ENCODE measurements at places on chromosomes 5 and 9.

GRCh38 chr9:38280251-38280800, 112.2 kb upstream of the ALDH1B1 start:
- DNase-seq: no peak

DNA sequence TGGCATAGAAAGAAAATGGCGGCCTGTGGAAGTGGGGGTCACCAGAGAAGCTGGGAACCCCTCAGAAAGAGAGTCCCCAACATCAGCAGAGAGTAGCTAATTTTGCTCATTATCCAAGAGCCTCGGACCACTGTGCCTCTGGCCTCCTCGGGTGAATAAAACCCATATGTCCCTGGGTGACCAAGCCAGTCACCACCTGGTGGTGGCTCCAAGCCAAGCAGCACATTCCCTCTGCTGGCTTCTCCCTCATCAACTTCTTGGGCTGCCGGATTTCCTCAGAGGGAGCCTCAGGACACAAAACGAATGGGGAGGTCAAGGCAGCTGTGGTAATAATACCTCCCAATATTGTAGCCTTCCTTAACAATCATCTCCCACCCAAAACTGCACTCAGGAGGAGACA, 242.5 kb downstream of the NFIB start:
- DNase-seq: no peak

- no peak for DNase-seq
Observed at GRCh38 chr5:124981901-124982300, 235.5 kb upstream of the ZNF608 start.

DNA sequence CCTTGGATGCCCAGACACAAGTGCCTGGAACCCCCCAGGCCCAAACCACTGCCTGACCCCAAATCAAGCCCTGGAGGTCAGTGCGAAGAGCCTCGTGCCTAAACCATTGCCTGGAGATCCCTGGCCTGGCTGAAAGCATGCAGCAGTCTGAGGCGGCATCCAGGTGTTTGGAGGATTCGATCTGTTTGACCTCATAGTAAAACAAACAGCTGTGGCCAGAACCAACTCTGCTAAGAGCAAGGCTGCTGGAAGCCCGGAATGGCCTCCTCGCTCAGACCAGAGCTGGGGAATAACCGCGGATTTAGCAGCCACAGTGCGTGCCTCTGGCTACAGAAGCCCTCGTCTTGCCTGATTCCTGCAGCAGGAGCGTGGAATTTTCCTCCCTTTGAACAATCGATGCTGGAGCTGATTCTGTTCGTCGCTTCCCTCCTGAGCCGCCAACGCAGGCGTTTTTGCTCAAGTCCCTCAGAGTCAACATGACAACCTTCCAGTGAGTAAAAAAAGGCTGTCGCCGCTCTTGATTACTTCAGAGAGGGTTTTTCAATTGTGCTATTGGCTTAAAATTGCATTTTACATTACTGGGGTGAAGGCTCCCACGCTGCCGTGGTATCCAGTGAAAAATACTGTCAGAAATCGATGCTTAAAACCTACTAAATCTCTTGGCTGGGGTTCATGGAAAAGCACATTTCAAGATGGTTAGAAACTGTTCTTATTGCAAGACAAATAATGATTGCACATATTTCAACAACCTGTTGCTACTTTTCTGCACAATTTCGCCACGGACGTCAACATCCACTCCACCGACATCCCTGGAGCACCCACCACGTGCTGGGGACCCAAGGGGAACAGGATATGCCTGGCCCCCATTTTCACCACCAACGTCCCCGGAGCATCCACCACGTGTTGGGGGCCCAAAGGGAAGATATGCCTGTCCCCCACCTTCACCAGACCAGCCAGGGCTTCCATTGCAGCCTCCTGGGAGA, 190.0 kb downstream of the OLFM1 start:
- no peak for DNase-seq

DNA sequence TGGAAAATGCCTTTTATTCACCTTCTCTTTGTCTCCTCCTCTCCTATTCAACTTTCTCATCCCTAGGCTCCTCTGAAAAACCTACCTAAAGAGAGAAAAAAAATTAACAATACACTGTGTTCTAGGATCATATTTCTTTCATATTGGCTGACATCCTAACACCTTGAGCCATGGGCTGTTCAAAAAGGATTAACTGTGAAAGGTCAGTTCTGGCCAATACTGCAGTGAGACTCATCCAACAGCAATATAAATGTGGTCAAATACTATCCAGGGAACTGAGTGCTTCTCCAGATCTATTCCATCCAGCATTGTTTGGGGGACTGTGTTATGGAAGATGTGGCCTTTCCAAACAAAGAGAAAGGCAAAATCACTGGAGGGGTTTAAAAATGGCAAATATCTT, 131.1 kb upstream of the MOCS2 start:
- DNase-seq: no peak

DNA sequence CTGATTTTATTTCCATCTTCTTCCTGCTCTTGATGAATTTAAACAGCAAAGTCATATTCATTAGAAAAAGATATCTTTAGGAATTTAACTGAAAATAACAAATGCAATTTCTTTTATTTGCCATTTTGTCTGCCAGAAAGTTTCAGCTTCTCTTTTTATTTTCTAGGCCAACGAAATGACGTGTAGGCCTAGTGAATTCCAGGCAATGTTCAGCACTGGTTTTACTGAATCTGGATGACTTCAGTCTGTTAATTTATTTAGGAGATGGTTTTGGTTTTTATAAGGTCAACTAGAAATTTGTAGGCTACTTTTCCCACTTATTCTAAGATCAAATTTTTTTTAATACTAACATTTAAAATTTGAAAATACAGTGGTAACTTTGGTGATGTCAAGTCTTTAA, 129.1 kb upstream of the VCAN start:
- no peak for DNase-seq

GRCh38 chr5:165393839-165394238, 1888.4 kb downstream of the MAT2B start:
- DNase-seq: no peak

DNA sequence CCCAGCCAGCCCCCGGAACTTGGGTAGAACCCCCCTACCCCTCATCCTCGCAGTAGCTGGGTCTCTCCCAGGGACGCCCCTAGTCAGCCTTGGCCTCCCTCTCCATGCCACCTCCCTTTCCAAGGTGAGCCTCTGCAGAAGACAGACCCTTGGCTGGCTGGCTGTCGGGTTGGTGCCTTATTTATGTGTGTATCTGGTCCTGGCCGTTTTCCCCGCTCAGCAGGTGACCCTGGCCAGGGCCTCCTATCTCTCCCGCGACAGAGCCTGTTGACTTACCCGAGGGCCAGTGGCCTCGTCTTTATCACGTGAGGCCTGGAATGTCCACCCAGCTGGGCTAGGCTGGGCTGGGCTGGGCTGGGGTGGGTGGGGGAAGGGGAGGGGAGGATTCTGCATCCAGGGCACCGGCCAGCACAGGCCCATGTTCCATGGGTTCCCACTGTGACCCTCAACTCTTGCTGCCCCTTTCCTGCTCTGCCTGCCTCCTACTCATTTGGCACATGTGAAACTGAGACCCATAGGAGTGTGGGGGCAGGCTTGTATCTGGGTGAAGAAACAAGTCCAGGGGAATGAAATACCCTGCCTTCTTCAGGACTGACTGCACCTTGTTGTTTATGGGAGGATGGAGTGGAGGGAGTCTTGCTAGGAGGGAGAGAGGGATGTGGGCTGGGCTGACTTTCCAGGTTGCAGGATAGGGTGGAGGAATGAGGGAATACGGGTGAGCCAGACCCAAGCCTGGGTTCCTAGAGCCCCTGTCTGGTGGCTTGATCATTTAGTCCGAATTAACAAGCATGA, 3.1 kb downstream of the CXXC5 start:
- DNase-seq: no peak

DNA sequence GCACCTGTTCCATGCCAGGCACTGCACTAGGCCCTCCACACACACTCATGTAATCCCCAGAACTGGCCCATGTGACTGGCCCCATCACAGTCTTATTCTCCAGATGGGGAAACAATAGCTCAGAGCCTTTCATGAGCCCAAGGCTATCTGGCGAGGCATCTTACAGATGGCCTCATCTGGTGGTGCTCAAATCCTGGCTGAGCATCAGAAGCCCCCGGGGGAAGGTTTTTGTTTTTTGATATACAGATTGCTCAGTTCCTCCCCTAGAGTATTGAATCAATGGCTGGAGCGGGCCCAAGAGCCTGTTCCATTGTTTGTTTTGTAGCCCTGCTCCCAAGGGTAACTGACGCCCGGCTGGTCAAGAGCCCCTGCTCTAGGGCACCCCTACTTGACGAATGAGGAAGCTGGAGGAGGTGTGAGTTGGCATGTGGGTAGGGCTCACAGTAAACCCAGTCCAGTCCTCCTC, 145.3 kb upstream of the RAPGEF1 start:
- no peak for DNase-seq

- DNase-seq: no peak
Observed at GRCh38 chr5:36651761-36652685, 45.6 kb downstream of the SLC1A3 start.

GRCh38 chr5:179554981-179555380, 4.6 kb downstream of the RUFY1 start:
- DNase-seq: no peak

DNA sequence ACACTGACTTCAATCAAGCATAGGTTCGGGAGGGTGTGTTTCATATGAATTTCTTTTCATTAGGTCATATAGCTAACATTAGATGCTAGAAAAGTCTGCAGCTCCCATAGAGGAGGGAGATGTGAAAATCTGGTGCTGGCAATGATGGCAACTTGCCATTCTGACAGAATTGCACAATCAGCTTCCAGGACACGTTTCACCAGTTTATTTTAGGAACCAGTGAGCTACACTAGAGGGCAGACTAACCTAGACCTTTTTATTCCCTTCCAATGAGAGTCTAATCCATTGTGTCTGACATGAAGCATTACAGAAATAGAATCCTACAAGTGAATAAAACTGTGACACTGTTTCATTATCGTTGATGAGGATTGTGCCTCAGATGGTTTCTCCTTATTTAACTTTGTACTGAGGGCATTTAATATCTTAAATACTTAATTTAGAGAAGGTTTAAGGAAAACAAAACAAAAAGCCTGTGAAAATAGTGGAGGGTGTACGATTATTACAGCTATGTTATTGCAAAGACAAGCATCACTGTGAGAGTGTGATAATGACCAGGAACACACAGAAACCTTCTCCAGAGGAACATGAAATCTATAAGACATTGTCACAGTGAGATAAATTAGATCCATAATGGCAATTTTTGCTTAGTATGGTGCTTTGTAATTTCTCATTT, 363.3 kb upstream of the RPS23 start:
- no peak for DNase-seq

- no peak for DNase-seq
Observed at GRCh38 chr5:142246258-142246657, 78.6 kb downstream of the SPRY4 start.

Measured in effector CD4-positive, alpha-beta T cell (primary cell).